ENCODE measurements at places on chromosomes 5 and 9.

DNA sequence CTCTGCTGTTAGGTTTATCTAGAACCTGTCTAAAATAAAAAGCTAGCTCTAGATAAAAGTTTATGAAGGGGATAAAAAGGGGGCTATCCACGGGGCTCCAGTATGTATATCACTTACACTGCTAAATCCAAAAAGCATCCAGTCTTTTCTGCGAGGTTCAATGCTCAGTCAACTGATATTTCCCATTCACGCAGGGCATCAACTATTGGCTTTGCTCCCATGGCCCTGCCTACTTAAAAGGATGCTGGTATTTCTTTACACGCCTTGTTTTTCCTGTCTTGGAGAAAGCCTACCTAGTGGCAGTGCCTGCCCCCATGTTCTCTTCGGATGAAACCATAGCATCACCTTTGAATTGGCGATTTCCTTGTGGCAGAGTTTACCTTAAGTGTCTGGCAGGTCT, 8.1 kb downstream of the SPRY4 start:
- no peak for DNase-seq

GRCh38 chr5:95241-95980, 3.4 kb downstream of the PLEKHG4B start:
- no peak for DNase-seq

GRCh38 chr5:36679221-36679989, 73.0 kb downstream of the SLC1A3 start:
- no peak for DNase-seq

DNA sequence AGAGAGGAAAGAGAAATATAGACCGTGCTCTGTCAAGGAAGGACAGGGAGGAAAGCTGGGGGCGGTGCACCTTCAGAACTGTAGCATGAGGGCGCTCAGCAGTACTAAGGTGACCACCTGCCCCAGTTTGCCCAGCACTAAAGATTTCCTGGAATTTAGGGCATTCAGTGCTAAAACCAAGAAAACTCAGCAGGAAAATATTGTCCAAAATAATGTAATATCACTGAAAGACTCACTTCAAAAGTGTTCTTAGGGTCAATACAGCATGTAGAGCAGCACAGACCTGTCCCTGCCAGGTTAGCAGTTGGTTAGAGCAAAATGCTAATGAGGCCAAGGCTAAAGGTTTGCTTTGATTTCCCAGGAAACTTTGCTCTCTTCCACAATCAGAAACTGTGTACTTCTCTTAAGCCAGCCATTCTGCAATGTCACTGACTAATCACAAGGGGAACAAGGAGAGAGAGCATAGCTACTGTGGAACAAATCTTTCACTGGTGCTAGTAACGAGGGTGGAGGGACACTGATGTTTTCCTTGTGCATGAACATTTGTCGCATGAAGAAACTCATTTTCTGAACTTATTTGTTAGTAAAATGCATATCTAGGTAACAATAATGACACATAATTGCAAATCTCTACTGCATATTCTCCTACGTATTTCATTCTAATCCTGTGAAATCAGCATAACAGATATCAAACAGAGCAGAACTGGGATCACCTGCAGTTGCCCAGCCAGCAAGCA, 53.0 kb upstream of the GRAMD2B start:
- no peak for DNase-seq

DNA sequence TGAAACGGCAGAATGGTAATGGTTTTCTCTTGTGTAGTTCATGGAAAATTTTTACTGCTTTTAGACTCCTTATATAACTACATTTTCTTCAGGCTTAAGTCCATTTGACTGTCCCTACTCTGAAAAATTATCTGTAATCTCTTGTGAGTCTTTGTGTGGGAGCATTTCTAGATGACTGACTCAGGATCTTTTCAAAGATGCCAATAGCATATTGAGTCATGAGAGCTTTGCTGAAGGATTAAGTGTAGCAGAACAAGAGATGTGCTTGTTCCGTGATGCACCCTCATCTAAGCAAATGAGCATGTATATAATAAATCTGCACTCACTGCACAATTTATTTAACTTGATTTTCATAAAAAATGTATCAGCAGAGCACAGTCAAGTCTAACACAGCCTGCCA, 298.7 kb upstream of the CDH6 start:
- no peak for DNase-seq

GRCh38 chr9:120783602-120784047, 9.6 kb downstream of the FBXW2 start:
- no peak for DNase-seq

GRCh38 chr5:178394074-178394473, 161.5 kb upstream of the PHYKPL start:
- DNase-seq = no peak
